ENCODE measurements at places on chromosomes 4 and X.

- DNase-seq = no peak
Measured at GRCh38 chr4:107044170-107044569, 8.1 kb upstream of the DKK2 start.

DNA sequence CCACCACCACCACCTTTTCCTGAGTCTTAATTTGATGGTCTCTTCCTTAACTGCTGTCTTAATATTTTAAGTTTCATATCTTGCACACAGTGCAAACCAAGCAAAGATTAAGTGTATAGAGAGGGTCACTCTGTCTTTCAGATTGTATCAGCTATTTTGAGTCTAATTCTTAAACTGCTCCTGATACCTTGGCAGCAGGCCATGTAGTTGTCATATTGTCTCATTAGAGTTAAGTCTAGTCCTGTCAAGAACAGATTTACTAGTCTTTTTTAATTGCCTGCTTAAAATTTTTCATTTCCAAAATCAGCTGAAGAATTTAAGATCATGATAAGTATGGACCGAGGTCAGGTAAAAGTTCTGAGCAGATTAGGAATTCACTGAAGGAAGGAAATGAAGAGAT is 51.5 kb downstream of the FHIP1A start:
- DNase-seq = no peak

- no peak for DNase-seq
Measured at GRCh38 chrX:31487951-31488350, 416.1 kb upstream of the FTHL17 start.

DNA sequence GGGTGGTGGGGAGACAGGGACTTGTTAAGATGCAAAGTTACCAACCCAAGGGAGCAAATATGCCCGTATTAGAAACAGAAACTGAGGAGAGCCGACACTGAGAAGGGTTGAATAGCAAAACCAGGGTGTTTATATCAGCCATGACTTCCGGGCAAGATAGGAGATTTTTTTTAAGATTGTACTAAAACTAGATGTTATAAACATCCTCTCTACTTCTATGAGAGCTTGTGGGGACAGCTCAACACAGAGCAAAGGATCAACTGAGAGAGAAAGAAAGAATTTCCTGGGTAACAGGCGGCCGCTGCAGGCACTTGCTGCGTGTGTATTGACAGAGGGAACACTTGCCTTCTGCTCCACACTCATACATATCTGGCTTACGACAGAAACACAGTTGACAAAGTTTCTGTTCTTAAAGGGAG is 49.1 kb upstream of the FBXW7 start:
- no peak for DNase-seq

DNA sequence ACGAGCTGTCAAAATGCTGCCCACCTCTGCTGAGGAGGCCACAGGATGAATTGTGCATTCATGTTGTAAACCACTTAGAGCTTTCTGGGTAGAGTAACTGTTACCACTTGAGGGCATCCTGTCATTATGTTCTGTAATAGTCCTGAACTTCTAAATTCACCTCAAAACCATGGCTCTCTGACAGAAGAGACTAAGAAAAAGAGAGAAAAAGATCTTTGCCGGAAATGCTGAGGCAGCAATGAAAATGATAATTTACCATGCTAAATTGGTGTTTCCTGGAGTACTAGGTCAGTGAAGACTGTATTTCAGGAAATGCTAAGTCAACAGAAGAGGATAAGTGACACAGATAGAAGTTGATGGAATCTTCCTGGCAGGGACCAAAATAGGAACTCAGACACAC is 942.3 kb upstream of the SLIT2 start:
- DNase-seq = no peak

- no peak for DNase-seq
Measured at GRCh38 chr4:71906096-71906495, 122.2 kb upstream of the GC start.

DNA sequence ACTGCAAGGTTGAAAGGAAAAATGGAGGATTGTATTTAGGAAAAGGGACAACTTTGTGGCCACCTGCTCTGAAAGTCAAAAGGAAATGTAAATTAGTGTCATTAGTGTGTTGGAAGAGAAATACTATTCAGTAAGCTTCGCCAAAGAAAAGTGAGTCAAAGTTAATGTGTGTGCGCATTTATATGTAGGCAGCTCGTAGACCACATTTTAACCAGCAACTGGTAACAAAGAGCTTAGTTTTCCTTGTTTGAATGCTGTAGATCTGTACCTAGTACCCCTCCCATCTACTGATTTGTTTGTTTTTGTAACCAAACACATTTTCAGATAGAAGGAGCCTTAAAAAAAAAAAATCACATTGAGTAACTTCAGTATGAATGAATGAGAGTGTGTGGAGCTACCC is 69.3 kb downstream of the GPAT3 start:
- DNase-seq = no peak

DNA sequence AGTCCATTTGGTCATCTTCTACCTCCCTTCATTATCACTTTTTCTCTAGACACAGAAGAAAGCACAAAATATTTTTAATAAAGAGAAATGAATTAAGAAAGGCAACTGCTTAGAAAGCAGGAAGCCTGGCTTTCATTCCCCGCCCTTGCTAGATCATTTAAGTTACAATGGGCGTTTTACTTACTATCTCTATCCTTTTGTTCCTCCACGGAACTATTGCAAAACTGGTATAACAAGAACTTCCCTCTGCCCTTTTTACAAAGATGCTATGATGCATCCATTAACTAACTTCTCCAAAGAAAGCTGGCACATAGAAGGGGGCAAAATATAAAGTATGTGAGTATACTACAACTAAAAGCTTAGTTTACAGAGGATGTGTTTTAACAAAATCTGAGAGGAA is 434.5 kb upstream of the FTHL17 start:
- no peak for DNase-seq

- no peak for DNase-seq
Measured at GRCh38 chrX:45602151-45602550, 401.5 kb upstream of the DIPK2B start.

GRCh38 chrX:31516527-31516926 is 444.7 kb upstream of the FTHL17 start:
- DNase-seq = no peak

DNA sequence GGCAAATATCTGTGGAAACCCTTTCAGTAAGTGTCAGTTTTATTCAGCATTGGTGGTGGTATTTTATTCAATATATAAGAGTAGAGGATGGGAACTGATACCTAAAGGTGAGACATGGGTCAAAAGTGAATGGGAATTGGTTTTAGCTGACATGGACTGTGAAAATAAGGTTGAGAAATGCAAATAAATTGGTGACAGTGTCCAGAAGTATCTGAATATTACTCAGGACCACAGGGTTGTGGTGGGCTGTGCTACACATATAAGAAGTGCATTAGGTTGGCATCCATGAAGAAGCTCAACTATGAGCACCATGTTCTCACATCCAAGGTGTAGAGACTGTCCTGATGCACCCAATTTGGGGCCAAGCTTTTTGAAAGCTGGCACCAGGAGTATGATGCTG is 45.0 kb downstream of the ETDC start:
- no peak for DNase-seq

GRCh38 chr4:72418458-72418857 is 150.6 kb downstream of the ADAMTS3 start:
- DNase-seq = no peak

DNA sequence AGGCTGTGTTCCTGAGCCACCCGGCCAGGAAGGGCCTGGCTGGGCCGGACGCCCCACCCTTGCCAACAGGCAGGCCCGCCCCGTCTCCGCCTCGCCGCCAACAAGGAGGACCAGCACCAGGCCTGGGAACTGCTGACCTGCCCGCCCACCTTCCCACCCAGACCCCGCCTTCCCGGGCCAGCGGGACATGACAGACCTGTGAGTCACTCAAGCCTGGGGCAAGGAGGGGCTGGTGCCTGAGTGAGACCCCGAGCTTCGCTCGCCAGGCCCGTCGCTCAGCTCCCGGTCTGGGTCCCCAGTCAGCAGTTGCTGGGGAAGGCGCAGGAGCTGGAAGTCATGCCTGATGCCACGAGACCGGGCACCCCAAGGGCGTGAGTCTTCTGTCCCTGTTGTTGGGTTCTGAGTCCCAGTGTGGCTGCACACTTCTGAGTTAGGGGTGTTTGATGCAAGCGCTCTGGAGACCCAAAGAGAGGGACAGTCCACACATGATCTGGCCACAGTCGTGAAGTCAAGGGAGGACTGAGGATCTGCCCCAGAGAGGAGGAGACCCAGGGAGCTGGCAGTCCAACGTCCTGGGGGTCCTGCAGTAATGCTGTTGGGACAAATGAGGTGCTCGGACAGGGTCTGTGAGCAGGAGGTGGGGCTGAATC is at the start of gene DNASE1L1:
Gene DNASE1L1, minus strand, starts transcription at position 33 of the 650 bp plus-strand sequence. CDS start 3,686 bp downstream, outside the sequence.
- no peak for DNase-seq

GRCh38 chr4:53658029-53658428 is 66.7 kb upstream of the LNX1 start:
- no peak for DNase-seq

DNA sequence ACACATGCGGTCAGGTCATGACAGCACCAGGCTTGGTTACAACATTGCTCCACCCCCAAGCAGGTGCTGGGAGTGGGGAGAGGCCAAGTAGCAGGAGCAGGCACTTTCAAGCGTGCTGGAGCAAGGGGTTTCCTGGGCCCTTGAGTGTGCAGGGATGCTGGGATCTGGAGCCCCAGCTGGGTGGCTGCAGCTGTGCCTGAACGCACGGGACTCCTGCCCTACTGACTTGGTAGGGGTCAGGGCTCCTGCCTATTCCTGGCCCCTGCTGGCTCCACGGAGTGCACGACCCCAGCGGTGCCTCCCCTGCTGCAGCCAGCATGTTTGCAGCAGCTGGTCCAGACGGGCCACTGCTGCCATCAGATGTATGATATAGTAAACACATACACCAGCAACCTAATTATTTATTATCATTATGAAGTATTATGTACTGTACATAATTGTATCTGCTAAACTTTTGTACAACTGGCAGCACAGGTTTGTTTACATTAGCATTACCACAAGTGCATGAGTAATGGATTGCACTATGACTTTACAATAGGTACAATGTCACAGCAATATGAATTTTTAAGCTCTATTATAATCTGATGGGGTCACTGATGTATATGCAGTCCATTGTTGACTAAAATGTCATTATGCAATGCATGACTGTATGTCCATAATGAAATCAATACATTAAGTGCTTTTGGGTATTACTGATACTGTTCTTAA is 620.6 kb downstream of the RAPGEF2 start:
- DNase-seq = no peak

GRCh38 chr4:3034231-3034630 is 40.1 kb downstream of the HTT-AS start:
- DNase-seq = no peak

DNA sequence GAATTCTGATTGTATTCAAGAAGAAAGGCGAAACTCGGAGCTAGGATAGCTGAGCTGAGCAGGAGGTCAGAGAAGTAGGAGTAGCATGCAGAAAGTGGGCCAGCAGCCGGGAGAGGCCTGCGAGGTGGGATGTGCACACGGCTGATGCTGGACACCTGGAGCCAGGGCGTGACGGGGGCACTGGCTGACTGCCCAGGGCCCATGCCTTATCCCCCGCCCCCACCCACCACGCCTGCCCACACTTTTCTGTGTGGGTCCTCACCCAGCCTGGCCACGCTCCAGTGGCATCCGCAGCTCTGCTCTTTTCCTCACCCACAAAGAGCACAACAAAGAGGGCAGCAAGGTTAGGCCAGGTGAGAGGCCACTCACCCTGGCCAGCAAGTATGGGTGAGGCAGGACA is 30.0 kb upstream of the IRF2 start:
- DNase-seq = no peak

DNA sequence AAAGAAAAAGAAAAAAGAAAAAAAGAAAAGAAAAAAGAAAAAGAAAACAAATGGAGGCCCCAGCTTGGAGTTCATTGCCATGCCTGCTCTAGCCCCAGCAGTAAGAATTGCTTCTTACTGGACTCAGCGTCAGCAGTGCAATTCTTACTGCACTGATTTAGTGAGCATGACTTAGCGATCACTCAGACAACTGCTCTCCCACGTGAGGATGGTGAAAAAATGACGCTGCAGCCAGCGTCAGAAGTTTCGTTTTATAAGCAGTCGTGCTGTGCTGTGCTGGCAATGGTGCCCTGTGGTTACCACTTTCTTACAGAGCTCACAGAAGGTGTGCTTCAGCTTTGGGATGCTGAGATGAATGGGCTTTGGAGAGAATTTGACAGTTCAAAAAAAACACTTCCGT is 68.3 kb upstream of the DDX3X start:
- DNase-seq = peak; percentile 34

- no peak for DNase-seq
Measured at GRCh38 chr4:7771056-7771455, 168.6 kb downstream of the AFAP1 start.
